ENCODE measurements at places on chromosomes 7 and 10.

- peak; percentile 43 for DNase-seq
Measured at GRCh38 chr10:50622706-50623662, 772 bp downstream of the SGMS1 start.

DNA sequence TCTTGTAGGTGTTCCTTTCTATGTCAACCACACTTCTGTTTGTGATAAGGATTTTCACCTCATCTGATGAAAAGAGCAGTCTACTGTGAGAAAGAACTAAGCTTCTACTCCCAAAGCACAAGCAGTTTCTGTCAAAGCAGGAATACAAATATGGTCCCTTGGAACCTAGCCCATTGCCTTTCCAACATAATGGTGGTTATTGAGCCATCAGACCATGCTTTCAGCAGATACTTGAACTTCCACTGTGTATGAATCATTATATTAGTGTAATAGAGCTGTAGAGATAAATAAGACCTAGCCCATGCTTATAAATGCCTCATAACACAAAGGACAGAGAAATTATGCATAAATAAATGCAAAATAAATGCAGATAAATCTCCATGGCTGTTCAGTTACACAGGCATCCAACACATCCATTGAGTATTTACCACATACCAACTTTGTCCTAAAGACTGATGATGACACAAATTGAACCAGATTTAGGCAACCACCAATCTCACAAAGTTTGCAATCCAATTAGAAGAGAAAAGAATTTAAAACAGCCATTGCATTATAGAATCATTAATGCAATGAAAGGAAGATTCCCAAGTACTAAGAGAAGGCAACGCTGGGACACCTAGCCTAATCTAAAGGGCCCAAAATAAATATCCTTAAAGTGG, 729.4 kb upstream of the C7orf33 start:
- DNase-seq: no peak

- no peak for DNase-seq
Measured at GRCh38 chr7:128458956-128459355, 3.3 kb downstream of the HILPDA start.

DNA sequence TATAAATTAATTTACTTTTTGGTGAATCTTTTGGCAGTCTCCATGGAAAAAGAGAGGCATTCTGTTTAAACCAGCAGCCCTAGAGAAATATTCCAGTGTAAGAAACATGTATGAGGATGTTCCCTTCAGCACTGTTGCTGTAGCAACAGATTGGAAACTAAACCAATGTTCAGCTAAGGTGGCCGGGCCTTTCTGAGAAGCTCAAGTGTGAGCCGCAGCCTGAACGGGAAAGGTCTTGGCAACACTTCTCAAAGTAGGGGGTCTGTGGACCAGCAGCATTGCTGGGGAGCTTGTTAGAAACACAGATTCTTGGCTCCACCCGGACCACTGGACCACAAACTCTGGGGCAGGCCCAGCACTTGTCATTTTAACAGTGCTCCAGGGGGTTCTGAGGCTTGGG, 36.2 kb downstream of the RAMP3 start:
- DNase-seq: no peak

DNA sequence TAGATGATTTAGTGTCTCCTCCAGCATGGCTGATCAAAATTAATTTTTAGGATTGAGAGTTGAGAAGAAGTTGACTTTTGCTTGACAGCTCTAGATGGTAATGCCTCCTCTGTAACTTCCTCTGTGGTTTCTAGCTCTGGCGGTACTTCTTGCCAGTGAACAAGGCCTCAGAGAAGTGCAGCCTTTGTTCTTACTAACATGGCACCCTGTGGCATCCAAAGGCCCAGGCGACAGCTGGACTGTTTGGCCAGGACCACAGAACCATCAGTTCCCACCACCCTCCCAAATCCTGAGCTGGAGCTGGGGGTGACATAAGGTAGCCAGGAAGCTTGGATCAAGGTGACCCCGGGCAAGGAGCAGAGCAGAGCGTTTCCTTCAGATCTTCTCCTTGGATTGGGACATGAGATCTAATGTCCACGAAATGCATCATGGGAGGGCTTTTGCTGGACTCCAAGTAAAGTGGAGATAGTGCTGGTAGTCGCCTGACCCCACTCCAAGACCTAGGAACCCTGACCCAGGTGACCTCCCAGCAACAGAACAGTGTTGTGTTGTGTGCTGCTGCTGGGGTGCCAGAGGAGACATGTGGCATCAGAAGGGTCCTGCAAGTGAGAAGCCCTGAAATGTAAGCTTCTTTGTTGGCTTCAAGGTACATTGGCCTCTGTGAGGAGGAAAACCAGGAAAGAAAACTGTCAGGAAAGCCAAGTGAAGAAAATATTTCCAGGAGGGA, 41.8 kb downstream of the APBB1IP start:
- no peak for DNase-seq

DNA sequence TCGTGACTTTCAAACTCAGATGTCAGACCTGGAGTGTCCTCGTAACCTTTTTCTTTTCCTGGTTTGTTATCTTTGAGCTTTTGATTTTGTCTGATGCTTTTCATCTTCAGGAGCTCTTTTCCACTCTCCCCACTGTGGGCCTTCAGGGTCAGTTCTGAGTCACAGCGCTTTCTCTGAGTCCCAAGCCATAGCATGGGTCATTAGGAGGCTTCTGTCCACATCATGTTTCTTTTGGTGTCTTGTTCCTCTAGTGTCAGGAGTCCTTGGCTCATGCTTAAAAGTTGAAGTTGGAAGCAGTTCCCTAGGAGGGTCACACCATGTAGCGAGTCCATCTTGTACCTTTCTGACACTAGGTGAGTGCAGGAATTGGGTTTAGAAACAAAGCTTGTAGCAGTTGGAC, 40.3 kb downstream of the DAGLB start:
- no peak for DNase-seq

GRCh38 chr10:79056736-79057391, 11.9 kb upstream of the ZMIZ1 start:
- no peak for DNase-seq

DNA sequence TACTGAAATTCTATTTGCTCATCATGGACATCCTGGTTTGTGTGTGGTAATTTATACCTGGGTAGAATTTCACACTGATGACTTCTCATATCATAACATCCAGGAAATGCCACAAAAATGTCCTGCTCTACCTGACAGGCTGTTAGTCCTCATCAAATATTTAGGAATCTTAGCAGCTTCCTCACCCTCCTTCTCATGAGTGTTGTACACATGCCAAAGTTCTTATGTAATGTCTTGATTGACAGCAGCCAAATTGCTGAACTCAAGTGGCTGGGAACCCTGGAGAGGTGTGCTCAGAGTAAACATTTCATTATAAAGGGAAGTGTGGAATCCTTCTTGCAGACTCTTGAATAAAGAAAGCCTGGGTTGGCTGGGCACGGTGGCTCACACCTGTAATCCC, 8.9 kb downstream of the EEPD1 start:
- no peak for DNase-seq

DNA sequence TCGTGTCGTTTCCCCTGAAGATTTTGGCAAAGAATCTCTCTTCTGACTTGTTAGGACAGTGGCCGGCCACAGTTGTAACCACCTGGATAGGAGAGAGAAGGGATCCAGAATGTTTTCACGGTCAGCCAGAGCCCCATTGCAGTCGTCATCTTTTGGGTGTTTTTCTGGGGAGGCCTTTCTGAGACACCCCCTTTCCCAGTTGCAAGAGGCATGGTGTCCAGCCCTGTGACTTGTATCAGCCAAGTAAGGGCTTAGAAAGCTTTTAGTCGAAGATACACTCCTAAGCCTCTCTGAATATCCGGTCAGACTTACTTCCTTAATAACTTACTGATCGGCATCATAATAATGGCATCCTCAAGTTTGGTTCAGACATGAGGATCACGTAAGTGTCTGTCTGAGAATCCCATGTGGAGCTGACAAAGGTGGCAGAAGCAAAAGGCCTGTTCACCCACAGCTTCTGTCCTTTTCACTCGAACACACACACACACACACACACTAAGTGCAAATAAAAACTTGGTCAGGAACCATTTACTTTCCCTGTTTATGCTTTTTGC, 435.7 kb upstream of the GALNT17 start:
- no peak for DNase-seq

GRCh38 chr10:133245439-133246235, 8.0 kb downstream of the VENTX start:
- no peak for DNase-seq

DNA sequence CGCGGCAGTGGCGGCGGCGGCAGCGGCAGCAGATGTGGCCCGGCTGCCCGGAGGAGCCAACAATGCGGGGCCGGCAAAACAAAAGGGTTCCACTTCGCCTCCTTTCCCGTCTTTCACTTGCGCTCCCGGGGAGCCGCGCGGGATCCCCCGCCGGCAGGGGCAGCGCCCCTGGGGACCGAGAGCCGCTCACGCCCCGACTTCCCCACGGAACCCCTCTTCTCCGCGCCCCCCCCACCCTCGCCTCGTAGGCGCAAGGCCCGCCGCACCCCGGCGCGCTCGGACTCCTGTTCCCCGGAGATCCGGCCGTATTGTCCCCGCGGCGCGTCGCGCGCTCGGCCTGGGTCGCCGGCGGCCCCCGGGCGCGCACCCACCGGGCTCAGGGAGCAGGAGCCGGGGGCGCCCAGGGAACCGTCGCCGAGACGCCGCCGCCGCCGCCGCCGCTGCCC, 854 bp downstream of the CTBP2 start:
- DNase-seq: no peak

DNA sequence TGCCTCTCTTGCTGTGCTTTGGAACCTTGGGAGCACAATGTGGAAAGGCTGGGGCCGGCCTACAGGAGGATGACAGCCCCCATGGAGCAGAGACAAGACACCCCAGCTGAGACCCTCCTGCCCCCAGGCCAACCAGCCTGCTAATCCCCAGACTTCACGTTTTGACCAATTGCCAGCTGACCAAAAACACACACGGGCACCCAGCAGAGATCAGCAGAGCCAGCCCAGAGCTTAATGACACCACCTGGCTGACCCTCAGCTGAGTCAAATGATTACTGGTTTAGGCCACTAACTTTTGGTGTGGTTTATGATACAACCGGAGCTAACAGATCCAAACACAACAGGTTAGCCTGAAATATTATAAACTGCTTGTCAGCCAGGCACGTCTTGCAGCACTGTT, 111.2 kb upstream of the KIF5B start:
- no peak for DNase-seq

DNA sequence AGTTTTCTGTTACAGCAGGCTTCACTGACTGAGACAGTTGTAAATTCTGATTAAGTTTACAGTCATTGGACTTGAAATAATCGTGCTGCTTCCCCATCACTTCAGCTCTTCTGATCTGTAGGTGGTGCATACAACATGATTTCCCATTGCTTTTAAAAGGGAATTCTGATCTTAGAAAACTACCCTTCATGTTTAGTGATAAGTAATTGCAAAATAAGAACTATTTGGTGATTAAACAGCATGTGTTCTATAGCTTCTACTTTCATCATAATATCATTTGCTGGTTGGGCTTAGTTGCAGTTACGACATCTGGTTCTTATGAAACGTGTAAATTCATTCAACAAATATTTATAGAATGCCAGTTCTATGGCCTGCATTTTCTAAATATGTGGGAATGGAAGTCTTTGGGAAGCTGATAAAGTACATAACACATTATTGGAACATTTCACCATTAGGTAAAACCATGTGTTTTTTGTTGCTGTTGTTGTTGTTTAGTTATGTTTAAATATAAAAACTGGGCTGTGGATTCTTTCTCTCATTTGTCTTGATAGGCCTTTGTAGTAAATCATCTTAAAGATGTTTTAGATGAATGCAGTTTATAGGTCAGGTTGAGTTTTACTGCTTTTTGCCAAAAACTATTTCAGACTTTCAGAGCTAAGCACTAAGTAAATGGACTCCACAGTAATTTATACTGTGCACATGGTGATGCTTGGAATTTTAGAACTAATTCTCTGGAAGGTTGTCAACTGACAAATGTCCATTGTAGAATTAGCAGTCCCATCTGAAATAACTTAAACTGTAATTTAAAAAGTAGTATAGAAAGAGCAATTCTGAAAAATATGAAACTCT, 13.1 kb downstream of the GNAI1 start:
- DNase-seq: no peak

DNA sequence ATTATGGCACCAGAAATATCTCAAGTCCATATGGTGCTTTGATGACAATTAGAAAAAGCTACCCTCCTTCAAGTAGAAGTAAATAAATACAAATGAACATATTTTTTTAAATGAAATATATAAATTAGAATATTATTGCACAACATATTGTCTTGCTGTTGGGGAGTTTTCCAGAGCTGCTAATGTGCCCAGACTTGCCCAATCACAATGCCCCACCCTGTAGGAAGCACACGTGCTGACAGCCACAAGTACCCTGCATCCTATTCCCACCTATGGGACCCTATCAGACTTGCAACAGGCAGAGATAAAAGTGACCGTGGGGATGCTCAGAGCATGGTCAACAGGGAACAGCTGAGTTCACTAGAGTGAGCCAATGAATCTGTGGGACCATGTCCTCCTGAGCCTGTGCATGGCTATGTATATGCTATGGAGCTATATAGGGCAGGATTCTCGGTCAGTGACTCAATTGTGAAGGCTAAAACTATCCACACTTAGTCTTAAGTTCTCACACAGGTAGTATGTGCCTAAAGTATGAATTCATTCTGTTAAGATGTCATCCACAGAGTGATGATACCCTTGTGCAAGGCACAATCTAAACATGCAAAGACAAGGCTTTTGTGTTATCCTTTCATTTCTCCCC, 336.0 kb downstream of the HGF start:
- no peak for DNase-seq

DNA sequence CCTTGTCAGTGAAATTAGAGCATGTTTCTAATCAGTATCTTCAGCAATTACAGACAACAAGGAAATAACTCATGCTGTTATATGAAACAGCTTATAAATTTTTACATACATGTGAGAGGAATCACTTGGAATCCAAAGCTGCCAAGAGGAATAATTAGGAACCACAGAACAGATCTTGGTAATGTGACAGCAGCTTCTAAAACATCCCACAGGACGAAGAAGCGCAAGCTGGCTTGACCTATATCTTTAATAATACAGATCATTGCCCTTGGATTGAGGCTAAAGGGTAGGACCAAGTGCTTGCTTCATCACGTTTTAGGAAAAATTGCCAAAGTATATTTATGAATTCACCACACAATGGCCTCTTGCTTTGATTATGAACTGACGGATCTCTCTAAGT, 869.8 kb downstream of the LRMDA start:
- no peak for DNase-seq

GRCh38 chr10:56316603-56317002, 44.5 kb downstream of the ZWINT start:
- no peak for DNase-seq

DNA sequence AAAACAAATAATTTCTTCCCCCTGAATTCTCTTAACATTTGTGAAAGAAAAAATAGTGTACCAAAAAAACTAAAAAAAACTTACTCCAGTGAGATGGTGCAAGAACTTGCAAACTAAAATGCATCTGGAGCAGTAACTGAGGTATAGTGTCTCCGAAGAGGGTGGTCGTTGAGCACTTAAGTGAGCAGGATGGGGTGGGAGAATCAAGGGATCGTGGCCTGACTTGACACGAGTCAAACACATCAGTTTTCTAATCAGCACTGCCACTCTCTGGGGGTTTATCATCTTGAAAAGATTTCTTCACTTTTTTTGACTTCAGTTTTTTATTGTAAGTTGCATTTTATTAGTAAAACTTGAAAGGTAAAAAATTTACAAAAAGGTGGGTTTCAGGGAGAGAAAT, 2.5 kb downstream of the ZNF273 start:
- DNase-seq: no peak

GRCh38 chr7:146937836-146938235, 821.2 kb downstream of the CNTNAP2 start:
- no peak for DNase-seq

- DNase-seq: no peak
Measured at GRCh38 chr7:17946591-17946990, 6.3 kb upstream of the SNX13 start.

GRCh38 chr7:1690359-1690958, 20.4 kb downstream of the ELFN1 start:
- no peak for DNase-seq

Data from activated naive CD4-positive, alpha-beta T cell treated with anti-CD3 and anti-CD28 coated beads, Interleukin-2, amount 50 U/mL, for 16 hours (primary cell).